Omental fat pad (tissue), 4 donors: ENCODE measurements at places on chromosomes 2 and 18.

DNA sequence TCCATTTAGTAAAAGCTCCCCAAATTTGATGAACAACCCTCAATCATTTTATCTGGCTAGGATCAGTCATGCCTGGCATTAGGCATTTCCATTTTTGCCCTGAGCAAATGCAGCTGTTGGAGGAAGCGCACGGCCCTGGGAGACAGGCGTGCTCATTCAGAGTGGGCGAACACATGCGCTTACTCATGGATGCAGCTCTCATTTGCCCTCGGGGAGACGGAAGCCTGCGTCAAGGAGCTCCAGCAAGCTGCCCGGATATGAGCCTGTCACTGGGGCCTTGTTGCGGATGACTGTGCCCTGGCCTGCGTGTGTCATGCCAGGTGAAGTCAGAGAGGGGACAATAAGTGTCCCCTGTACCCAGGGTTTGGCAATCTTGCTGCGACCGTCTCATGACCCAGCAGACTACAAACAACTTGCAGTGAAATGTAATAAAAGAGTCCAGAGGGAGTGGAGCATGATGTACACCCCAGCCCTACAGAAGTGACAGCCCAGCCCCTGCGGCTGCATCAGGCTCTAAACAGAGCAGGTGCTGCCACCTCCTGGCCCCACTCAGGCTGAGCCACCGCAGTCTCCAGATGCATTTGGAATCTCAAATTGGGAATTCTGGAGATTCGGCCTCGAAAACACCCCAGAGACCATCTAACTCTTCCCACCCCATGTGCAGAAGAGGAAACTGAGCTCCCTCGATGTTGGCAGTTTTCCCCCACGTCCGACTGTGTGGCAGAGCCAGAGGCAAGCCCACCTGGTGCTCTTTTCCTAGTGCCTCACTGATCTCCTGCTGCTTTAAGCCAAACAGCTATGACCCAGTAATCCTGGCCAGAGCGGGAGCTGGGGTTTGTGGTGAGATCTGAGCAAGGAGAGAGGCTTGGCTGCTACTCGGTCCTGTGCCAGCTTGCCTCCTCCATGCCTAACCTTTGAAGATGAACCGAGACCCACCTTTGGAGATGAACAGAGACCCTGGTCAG, 105.0 kb upstream of the ALK start:
- no peak for DNase-seq

- no peak for DNase-seq
Measured at GRCh38 chr2:240822280-240822847, 2.3 kb upstream of the KIF1A start.

DNA sequence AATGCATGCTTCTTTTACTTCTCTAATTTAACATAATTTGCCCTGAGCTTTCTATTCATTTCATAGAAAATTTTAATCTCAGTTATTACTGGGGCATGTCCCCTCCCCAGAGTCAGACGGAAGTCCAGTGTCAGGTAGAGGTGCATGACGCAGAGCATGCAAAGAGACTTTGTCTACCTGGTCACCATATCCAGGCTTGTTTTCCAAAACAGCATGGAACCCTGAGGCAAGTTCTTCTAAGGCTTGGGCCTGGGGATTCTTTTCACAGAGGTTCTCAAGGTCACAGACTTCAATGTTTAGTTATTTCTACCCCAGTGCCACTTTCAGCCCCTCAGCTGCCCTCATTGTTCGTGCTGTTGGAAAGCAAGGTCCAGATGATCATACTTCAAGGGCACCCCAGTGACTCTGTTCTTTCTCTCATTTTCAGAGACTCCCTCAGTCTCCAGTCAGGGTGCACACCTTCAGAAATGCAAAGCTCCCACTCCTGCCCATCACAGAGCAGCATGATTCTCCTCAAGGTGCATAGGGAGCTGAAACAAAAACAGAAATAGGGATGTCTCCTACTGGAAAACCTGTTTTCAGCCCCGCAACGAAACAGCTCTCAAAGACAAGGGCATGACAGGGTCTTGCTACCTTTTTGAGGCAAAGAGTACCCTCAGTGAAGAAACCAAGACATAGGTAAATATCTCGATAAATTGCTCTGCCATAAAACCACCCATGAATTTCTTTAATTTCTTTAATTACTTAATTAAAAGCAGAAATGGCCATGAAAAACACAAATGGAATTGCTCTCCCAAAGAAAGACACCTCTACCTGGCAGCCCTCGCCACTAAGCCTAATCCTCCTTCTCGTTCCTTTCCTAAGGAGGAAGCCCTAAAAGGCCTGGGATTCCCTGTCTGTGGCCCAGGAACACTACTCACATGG, 9.5 kb upstream of the EVA1A start:
- DNase-seq = no peak

DNA sequence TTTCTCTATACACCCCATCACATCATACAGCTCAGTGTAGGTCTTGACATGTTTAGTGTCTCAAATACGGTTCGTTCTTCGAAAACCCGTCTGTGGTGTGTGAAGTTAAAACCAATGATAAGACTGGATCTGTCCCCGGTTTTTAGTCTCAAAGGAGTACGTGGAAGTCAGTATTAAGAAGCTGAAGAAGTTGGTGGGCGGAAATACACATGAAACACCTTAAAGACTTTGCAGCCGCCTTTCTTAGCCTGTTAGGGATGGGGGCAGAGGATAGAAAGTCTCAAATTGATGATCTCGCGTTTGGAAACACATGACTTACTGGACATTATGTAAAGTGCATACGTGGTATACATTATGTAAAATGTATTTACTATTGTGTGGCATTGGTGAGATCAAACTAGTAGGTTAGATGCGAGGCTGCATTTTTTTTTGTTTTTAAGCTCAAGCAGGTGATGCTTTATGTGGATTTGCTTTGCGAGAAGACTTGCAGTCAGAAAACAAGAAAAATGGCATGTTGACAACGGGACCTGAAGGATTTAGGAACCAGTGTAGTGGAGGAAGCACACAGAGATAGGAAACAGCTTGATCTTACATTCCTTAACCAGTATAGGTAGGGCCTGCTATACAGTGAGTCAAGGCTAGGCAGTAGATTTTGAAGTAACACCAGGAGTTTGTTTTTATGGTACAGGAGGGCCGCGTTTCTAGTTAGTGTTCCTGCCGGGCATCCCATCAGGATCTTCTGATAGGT, 1.2 kb downstream of the CNOT11 start:
- no peak for DNase-seq

- DNase-seq = no peak
Measured at GRCh38 chr18:58520969-58521368, 107.9 kb downstream of the ALPK2 start.

DNA sequence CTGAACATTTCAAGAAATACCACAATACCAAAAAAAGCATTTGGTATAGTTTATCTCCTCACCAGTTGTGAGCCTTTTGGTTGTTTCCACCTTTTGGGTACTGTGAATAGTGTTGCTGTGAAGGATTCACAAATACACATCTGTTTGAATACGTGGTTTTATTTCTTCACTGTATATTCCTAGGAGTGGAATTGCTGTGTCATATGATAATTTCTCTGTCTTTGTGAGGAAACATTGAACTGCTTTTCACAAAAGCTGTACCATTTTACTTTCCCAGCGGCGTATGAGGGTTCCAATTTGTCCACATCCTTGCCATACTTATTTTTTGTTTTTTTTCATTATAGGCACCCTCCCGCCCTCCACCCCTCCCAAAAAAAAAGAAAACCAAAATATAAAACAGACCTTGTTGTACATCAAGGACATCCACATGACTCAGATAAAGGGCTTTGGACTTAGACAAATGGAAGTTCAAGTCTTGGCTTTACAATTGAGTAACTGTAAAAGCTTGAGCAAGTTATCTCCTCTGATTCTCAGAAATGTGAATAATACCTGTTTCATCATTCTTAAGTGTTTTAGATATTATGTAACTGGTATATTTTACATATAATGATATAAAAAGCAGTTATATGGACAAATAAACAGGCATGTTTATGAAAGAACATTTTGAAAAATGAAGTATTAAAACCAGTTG, 19.0 kb downstream of the UBE2E3 start:
- no peak for DNase-seq
